ENCODE measurements at places on chromosomes 4 and X.
A peak's percentile ranks its signal among the peaks of the same experiment; 100 is the strongest.

DNA sequence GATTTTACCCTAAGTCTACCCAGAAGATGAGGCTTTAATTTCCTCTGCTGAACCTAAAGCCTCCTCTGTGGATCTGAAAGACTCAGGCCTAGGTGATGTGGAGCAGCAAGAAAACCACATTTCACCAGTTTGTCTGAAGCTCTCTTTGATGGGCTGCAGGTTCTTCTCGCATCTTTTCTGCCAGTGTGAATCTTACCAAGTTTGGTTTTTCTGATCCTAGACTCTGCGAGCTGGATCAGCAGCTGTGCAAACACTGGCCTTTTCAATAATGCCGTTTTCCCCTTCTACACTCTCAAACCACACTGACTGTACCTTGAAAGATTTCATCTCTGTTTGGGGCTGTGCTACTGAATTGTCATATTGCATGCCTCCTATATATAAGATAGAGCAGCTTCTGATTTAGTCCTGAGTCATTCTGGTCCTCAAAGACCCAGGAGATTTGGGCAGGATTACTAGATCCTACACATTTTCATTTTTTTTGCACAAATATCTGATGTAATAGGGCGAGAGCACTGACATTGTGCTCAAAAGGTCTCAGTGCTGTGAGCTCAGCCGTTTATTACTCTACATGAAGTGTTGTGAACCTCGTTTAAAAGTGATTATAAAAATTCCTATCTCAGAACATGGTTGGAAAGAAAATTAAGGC, 133.6 kb upstream of the FAM9C start:
- H3K27ac ChIP-seq = no peak overlapping the region
- H3K4me1 ChIP-seq = no peaks in the 10 kb centered on the region
- no peak overlapping the region for H3K4me3 ChIP-seq
- no peak for DNase-seq
- no peaks in the 10 kb centered on the region for H3K27me3 ChIP-seq

DNA sequence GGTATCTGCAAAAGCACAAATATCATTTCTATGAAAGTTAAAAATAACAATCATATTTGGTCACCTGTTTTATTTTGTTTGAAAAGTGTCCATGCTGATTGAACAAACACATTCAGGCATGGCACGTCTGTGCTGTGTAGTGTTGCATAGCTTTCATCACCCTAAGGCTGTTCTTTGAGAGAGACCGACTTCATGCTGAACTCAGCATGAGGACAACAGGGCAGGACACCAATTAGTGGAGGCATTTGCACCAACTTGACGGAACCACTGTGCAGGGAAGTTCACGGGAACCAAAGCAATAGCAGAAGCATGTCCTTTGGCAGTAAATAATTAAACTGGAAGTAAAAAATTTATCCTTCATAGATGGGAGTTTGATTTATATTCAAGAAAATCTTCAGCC, 158.4 kb upstream of the SLC7A11 start:
- H3K27ac ChIP-seq = no peak overlapping the region
- no peak for DNase-seq
- H3K4me1 ChIP-seq = no peaks in the 10 kb centered on the region
- no peaks in the 10 kb centered on the region for H3K36me3 ChIP-seq
- H3K4me3 ChIP-seq = no peak overlapping the region
- peaks cover 4% of the 10 kb centered on the region for H3K27me3 ChIP-seq

DNA sequence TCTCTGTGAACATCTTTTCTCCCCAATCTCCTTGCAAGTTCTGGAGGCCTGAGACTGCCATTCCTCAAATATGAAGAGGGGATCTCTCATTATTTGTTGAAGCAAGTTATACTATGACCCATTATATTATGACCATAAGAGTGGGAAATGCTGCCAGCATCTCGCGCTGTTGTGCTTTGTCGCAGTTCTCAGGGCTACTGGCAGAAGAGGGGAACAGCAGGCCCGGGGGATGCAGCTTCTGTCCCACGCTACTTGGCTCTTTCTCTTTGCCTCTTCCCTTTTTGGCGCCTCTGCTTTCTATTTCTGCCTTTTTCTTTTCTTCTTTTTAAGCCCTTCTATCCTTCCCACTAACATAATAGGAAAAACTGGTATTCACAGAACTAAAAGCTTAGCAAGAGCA, 64.2 kb downstream of the GEMIN8 start:
- no peak overlapping the region for H3K4me3 ChIP-seq
- peaks cover 24% of the 10 kb centered on the region for H3K27me3 ChIP-seq
- H3K36me3 ChIP-seq = no peaks in the 10 kb centered on the region

- DNase-seq = no peak
- no peaks in the 10 kb centered on the region for H3K27me3 ChIP-seq
- H3K27ac ChIP-seq = no peak overlapping the region
- no peak overlapping the region for H3K4me3 ChIP-seq
- no peaks in the 10 kb centered on the region for H3K36me3 ChIP-seq
- H3K4me1 ChIP-seq = peaks cover 13% of the 10 kb centered on the region
Measured at GRCh38 chr4:89055157-89056080, 1.6 kb downstream of the FAM13A start.

- H3K27me3 ChIP-seq = no peaks in the 10 kb centered on the region
- no peaks in the 10 kb centered on the region for H3K4me1 ChIP-seq
- H3K36me3 ChIP-seq = no peaks in the 10 kb centered on the region
- DNase-seq = no peak
- no peak overlapping the region for H3K27ac ChIP-seq
Measured at GRCh38 chr4:95092766-95093165, 335.0 kb downstream of the BMPR1B start.

DNA sequence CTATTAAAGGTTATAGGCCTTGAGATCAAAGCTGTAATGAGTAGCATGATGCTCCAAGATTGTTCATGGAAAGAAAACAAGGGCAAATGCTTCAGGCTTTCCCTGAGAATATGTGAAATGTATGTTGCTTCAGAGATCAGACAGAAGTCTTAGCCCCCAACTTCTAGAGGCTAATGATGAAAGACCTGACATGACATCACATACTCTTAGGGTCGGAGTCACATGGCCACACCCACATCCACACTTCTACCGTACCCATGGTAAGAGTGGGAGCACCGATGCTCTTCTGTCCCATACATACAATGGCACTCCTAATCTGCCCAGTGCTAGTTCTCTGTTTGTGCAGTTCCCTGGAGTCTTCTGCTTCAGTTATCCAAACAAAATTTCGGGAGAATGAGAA, 111.9 kb upstream of the ACSL4 start:
- no peak for DNase-seq
- H3K27ac ChIP-seq = no peak overlapping the region
- H3K4me1 ChIP-seq = peaks cover 5% of the 10 kb centered on the region
- H3K4me3 ChIP-seq = no peak overlapping the region
- no peaks in the 10 kb centered on the region for H3K36me3 ChIP-seq

- peaks cover 29% of the 10 kb centered on the region for H3K27me3 ChIP-seq
- H3K4me1 ChIP-seq = peaks cover 11% of the 10 kb centered on the region
- DNase-seq = no peak
Measured at GRCh38 chrX:25006586-25007058, 9.1 kb downstream of the ARX start.

DNA sequence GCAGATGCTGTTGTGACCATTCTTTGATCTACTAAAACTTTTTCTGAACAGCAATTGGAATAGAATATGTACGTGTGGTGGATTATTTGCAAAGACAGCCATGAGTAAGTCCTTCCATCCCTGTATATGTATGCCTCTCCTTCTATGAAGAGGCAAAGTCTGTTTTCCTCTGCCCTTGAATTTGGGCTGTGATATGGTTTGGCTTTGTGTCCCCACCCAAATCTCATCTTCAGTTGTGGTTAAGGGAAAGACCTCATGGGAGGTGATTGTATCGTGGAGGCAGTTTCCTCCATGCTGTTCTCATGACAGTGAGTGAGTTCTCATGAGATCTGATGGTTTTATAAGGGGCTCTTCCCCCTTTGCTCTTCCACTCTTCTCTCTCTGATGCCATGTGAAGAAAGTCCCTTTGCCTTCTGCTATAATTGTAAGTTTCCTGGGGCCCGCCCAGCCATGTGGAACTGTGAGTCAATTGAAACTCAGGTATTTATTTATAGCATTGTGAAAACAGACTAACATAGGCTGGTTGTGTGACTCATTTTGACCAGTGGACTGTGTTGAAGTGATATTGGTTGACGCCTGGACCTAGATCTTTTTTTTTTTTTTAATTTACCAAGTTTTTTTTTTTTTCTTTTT, 108.3 kb upstream of the CAMK2D start:
- no peaks in the 10 kb centered on the region for H3K27me3 ChIP-seq
- H3K4me1 ChIP-seq = peaks cover 18% of the 10 kb centered on the region
- peak overlapping the region; percentile 88 for H3K27ac ChIP-seq
- no peaks in the 10 kb centered on the region for H3K36me3 ChIP-seq

DNA sequence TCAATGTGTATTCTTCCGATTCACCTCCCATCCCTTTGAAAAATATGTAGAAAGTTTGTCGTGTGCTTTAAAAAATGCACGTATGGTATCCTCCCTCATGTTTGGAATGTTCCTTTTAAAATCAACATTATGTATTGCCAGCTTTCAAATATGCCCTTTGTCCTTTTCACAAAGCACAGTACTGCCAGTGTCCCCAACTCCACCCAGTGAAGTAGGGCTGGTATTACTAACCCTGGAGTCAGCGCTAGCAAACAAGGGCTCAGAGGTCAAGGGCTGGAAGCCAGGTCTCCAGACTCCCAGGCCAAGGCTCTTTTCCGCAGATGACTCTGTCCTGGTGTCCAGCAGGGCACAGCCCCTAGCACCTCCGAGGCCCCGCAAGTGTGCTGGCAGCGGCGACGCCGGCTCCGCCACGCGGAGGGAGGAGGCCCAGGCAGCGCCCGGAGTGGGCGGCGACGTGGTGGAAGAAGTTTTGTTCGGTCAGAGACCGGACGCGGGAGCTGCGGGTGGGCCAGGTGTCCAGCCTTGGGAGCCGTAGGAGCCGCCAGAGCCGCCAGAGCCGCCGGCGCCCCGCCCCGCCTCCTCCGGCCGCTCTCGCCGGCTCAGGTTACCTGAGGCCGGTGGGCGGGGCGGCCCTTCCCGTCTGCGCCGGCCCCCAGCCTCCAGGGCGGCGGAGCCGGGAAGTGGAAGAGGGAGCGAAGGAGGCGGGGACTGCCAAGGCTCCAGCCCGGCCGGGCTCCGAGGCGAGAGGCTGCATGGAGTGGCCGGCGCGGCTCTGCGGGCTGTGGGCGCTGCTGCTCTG, at the start of gene IL13RA1:
IL13RA1 (plus strand) TSS at position 720 of the 799 bp plus-strand sequence; CDS start at position 753, 33 bp downstream.
- peaks cover 47% of the 10 kb centered on the region for H3K4me1 ChIP-seq
- no peaks in the 10 kb centered on the region for H3K36me3 ChIP-seq
- peak within 1 kb of the TSS; percentile 83 for H3K4me3 ChIP-seq
- H3K27me3 ChIP-seq = no peaks in the 10 kb centered on the region
- peak within 1 kb of the TSS; percentile 89 for H3K27ac ChIP-seq

DNA sequence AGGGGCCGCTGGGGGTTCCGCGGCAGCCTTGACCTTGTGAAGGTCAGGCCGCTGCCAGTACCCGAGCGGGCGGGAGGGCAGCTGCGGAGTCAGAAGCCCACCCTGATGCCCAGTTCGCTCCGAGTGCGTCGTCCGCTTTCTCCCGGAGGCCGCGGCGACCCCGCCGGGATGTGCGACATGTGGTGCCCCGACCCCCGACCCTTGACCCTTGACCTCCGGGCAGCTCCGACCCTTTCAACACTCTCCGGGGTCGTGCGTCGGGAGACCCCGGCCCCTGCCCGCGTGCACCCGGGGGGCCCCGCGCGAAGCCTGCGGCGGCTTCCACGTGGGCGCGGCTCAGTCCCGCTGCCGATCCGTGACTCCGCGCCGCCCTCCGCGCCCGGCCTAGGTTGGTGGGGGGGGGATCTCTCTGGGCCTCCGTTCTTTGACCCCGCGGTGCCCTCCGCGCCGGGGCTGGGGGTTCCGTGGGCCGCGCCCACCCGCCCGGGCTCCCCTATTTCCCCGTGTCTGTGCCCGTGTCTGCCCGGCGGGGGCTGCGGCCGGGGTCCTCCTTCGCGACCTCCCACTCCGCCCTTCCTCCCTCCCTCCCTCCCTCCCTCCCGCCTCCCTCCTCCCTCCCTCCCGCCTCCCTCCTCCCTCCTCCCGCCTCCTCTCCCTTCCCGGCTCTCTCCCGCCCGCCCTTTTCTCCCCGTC, 609 bp upstream of the SLC25A6 start:
- H3K27ac ChIP-seq = peak overlapping the region; percentile 97
- DNase-seq = no peak
- H3K36me3 ChIP-seq = peaks cover 25% of the 10 kb centered on the region
- H3K4me3 ChIP-seq = peak overlapping the region; percentile 93

DNA sequence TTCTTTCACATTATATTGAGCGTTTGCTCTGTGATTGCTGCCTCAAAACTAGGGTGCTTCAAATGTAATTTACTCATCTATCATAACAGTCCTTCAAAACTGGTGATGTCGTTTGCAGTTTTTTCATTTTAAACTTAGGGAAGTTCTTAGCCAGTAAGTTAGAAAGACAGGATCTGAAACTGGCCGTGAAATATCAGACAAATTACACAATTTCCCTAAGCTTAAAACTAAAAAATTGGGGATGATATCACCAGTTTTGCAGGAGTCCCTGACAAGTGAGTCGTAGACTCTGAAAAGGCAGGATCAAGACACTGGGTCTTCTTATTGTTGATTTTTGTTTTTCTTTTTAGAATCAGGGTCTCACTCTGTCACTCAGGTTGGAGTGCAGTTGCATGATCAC, 44.8 kb downstream of the MOB1B start:
- no peak overlapping the region for H3K4me3 ChIP-seq
- no peaks in the 10 kb centered on the region for H3K36me3 ChIP-seq
- H3K27me3 ChIP-seq = no peaks in the 10 kb centered on the region
- no peak for DNase-seq
- no peak overlapping the region for H3K27ac ChIP-seq

- peak overlapping the region; percentile 43 for H3K27ac ChIP-seq
- peak overlapping the region; percentile 71 for H3K4me3 ChIP-seq
- peaks cover 68% of the 10 kb centered on the region for H3K4me1 ChIP-seq
- DNase-seq = no peak
- no peaks in the 10 kb centered on the region for H3K36me3 ChIP-seq
Measured at GRCh38 chr4:140237616-140238350, 83.8 kb upstream of the MAML3 start.

DNA sequence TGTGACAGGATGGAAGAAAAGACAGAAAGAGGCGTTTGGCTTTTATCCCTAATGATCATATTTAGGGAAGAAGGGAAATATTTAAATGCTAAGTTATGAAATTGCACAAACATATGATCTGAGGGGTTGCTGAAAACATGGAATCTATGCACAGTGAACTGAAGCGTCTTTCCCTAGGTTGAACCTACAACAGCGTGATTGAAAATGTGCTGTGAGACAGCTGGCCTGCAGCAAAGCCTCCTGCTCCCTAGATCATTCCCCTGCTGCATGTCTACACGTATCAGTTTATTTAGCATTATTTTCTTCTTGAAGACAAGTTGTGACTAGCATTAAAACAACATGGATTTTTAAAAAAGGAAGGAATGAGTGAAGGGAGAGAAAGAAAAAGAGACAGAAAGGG, 272.5 kb upstream of the TRAM1L1 start:
- no peaks in the 10 kb centered on the region for H3K27me3 ChIP-seq
- no peak for DNase-seq
- no peaks in the 10 kb centered on the region for H3K36me3 ChIP-seq
- H3K4me1 ChIP-seq = no peaks in the 10 kb centered on the region

GRCh38 chr4:127048376-127049044, 584.2 kb upstream of the INTU start:
- no peaks in the 10 kb centered on the region for H3K27me3 ChIP-seq
- no peak overlapping the region for H3K4me3 ChIP-seq
- DNase-seq = no peak
- H3K36me3 ChIP-seq = no peaks in the 10 kb centered on the region

All from naive B cell (primary cell).